HuH-7 (cell line): ENCODE measurements at places on chromosomes 5 and 9.

GRCh38 chr5:59722874-59723273 lies 170.7 kb downstream of the PDE4D start:
- no peak for DNase-seq

DNA sequence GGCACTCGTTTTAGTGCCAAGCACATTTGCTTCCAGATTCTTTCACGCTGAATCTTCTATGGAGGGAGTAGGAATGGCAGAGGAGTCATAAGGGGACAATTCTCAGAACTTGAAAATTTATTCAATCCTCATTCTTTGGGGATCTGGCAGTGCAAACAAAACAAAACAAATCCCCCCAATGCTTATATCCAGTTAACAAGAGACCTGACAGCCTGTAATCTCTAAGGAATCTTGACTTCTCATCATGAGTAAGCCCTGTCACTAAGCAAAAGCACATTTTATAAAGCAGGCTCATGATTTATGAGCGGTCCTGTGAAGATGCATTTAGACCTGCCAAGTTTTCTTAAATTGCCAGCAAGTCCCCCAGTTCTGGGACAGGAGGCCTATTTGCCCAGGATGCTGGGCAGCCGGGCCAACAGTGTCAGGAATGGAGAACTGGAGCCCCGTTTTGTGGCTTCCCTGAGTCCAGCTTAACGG lies 513.9 kb downstream of the CTNND2 start:
- DNase-seq: no peak

GRCh38 chr9:121888438-121888775 lies 204.7 kb downstream of the TTLL11 start:
- no peak for DNase-seq

- DNase-seq: no peak
Measured at GRCh38 chr5:67774786-67775185, 440.8 kb upstream of the PIK3R1 start.

- DNase-seq: no peak
Measured at GRCh38 chr5:9505225-9505624, 40.6 kb downstream of the SEMA5A start.

DNA sequence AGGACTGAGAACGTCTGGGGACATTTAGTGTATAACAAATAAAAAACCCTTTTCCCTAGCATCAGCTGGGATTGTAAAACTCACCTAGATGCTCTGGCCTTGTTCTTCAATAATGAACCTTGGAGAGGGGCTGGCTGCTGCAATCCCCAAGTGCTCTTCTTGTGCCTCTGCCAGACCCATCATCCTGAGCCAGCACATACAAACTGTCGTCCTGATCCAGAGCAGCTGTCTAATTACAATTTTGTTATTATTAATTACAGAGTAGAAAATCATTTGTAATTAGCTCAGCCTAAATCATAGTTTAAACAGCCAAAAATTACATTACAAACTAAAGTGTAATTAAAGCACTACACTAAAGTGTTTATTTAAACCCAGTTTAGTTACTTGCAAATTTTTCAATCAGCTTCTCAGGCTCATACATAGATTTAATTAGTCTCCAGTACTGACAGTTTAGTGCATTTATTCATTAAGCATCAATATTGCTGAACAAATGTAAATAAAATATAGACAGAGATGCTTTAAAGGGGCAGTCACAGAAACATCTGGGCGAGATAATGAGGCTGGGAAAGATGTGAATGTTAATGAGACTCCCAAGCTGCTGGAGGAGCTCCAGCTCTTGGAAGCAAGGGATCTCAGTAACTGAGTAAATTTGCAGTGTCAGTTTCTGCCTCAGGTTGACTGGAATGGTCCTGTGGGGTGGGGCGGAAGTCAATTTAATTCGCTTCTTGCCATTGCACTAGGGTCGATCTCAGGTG lies 632.3 kb upstream of the TLE4 start:
- DNase-seq: no peak

DNA sequence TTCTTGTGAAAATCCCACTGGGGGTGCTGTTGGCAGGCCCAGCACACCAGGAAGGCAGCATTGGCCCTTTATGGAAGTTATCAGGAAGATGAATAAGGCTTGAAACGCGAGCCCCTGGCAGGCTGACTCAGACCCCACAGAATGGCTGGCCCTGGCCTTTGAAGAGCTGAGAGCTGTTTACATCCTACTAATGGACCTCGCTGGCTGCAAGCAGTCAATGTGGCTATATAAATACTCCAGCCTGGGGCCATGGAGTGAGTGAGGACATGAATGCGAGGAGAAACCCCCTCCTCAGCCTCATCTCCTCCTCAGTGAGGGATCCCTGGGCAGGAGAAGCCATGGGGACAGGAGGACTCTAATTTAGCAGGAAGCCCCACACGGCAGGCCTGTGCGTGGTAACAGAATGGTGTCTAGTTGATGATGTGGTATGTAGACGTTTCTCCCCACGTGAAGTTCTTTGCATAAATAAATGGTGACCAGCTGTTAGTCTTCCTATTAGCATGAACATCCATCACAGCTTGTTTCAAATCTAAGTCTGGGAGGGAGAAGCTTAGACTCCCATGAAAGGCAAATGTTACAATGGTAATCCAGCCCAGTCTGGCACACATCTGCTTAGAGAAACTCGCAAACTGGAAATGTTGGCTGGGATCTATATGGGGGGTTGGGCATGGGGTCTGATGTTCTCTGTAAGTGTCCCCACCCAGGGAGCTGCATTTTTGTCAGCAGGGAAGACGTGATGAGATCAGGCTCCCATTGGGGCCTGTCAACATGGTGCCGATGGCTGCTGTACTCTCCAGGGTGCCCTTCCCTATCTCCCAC lies 175.1 kb upstream of the PITX1 start:
- no peak for DNase-seq

DNA sequence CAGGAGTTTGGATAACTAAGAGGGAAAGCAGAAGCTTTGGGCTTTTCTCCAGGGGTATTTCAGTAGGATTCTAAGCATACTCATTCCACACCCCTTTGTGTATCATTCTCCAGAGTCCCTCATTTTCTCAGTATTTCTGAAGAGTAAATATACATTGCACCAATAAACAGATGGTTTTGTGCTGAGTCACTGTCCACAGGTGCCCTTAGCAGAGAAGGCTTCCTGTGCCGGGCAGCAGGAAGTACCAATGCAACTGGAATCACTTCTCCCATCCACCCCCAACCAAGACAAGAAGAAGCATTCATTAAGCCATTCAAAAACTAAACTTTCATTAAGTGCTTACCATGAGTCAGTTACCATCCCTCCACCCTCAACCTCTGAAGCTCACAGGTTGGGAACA lies 3.6 kb upstream of the CCNJL start:
- DNase-seq: peak; percentile 65

GRCh38 chr9:71897577-71897976 lies 13.4 kb downstream of the ABHD17B start:
- DNase-seq: no peak
